ENCODE measurements at places on chromosomes 5 and 9.

- no peak for DNase-seq
Observed at GRCh38 chr5:78129597-78129996, 164.9 kb downstream of the AP3B1 start.

DNA sequence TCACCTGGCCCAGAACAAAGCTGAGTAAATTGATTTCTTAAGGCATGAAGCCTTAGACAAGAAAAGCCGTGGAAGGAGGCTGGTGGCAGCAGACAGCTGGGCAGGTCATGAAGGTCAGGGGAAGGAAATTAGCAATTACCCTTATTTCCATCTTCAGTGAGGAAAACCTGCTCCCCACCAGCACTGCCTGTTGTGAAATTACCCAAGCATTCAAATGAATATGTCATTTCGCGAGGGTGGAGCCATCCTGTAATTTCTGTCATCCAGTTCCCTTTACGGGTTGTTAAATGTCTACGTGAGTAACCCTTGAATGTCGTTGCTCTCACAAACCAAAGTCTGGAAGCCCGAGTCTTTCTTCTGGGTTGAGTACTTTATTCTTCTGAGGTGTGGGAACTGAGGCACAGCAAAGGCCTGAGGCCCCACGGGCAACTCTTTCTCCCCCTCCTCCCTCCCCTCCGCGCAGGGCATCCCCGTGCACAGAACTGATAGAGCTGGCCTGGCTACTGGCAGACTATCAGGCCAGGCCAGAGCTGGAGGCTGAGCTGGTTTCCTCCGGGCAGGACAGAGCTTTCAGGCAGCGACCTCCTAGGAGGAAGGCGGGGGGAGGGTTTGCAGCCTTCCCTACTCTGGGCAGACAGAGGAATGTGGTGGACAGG lies 22.0 kb upstream of the AK3 start:
- peak; percentile 36 for DNase-seq

DNA sequence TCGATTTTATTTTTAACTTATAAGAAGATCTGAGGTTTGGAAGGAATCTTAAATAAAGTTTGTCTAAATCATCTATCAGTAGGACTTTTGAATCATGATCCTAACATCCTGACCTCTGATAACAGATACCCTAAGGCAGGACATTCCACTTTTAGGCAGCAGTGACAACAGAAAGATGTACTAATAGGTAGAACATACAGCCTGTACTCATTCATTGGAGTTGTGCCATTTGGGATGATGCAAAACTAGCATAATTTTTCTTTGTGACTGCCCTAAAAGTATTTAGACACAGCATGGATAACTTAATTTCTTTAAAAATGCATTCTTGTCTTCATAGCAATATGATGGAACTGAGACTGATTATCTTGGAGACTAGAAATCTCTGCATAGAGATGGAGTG lies 39.7 kb downstream of the CDC42SE2 start:
- DNase-seq, result no peak

DNA sequence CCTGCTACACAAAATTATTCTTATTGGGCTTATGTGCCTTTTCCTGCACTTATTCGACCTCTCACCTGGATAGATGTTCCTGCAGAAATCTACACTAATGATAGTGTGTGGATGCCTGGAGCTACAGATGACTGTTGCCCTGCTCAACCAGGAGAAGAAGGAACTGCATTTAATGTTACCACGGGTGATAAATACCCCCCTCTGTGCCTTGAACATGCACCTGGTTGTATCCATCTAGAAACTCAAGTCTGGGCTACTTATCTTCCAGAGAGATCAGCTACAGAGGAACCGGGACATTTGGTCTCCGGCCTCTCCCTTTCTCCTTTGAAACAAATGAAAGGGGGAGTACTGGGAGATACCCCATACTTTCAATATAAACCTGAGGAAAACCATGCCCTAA lies 54.5 kb downstream of the SH3PXD2B start:
- no peak for DNase-seq

GRCh38 chr9:96062854-96063253 lies 187.4 kb downstream of the ERCC6L2 start:
- no peak for DNase-seq

DNA sequence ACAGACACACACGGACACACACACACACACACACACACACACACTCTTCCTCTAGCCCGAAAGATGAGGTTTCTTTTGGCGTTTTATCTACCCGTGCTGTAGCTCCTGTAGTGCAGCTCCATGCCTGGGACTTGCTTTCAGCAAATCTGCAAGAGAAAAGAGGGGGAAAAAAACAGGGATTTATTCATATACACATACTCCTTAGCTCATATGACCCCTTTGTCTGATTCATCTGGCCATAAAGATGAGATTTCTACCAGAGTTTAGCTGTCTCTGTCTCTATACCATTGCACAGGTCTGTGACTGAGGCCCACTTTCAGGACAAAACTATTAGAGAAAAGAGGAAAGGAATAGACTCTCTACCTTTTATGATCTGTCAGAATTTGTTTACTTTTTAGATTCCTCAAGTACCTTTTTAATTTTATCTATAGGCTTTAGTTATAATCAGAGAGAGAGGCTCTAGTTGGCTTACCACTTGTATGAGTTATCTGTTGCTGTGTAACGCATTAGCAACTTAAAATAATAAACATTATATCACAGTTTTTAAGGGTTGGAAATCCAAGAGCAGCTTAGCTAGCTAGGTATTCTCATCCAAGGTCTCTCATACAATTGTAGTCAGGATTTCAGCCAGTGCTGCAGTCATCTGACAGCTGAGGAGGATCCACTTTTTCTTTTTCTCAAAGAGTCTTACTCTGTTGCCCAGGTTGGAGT lies 14.7 kb downstream of the SNX2 start:
- DNase-seq, result peak; percentile 70

DNA sequence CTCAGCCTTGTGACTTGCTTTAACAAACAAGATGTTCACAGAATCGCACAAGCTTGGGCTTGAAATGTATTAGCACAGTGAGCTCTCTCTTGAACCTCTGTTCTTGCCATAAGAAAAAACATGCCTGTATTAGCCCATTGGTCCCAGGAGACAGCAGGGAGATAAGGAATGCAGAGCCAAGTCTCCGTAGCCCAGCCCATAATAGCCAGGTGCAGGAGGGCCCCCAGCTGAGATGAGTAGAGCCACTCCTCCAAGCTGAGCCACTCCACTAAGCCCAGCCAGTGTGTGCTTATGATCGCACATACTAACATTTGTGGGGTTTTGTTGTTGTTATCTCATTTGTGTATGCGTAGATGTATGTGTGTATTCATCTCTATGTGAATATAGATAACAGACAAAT lies 21.6 kb upstream of the SVEP1 start:
- DNase-seq, result no peak

- DNase-seq, result no peak
Observed at GRCh38 chr5:132103332-132103951, 29.9 kb downstream of the CSF2 start.

DNA sequence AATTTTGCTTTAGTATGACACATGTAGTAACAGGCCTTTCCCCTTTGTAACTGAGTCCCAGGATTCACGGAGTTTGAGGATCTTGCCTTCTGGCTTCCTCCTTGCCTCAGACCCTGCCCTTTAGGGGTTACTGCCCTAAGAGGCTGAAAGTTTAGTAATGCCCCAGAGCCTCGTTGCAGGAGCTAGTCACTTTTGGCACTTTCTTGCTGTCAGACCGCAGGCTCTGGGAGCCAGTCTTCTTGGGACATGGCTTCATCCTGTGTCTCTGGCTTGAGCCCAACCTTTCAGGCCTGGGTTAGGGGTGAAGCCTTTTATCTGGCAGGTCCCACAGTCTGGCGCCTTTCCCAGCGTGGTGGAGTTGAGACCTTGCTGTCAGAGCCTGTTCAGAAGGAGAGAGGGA lies 185.6 kb upstream of the DMRT1 start:
- DNase-seq, result no peak

- DNase-seq, result no peak
Observed at GRCh38 chr9:134298000-134298399, 28.3 kb upstream of the RXRA start.

DNA sequence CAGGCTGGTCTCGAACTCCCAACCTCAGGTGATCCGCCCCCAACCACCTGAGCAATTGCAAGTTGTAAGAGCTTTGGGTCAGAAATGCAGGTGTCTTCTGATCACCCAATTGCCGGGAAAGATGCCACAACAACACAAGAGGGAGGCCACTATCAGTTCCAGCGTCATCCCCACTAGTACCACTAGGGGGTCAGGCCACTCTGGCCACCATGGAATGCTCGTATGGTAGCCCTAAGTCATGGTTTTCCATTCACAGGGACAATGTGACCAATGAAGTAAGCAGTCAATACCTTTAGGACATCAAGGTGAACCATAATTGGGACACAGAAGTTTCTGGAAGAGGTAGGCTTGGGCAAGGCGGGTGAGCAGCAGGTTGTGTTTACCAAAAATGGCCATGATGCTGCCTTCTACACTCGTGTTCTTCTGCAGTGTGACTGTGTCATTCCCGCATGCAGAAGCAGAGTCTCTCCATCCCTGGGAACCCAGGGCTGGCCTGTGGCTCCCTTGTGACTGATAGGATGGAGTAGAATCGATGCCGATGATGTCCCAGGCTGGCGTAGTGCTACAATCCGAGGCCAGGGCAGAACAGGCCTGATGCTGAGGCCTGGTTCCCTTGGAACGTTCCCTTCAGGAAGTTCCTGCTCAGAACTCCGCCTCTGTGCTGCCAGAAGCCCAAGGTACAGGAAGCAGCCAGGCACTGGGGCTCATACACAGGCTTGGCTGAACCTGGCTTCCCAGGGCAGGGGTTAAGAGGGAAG lies 42.2 kb upstream of the ANKRD33B start:
- peak; percentile 50 for DNase-seq

DNA sequence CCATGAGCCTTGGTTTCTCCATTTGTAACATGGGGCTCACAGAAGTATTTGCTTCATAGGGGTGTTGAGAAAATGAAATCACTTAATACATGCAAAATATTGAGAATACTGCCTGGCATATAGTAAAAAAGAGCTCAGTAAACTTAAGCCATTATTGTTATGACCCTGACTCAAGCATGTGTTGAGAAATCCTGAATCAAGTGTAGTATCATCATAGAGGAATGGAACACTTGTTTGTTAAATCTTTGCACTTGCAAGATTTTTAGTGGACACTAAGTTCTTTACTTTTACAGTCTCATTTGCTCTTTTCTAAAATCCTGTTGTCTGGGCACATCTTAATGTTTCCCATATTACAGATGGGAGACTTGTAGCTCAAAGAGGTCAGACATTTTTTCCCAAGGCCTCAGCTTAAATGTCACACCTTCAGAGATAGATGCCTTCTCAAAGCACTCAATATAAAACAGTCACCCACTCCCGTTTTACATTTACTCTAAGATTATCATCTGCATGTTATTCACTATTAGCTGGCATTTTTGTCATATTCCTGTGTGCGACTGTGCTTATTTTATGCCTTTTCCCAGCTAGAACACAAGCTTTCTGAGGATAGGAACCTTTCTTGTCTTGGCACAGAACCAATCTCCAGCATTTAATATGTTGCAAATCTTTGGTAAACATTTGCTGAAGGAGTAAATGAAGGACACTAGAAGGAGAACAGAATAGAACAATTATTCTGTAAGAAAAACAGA lies 250.0 kb upstream of the TNC start:
- no peak for DNase-seq

DNA sequence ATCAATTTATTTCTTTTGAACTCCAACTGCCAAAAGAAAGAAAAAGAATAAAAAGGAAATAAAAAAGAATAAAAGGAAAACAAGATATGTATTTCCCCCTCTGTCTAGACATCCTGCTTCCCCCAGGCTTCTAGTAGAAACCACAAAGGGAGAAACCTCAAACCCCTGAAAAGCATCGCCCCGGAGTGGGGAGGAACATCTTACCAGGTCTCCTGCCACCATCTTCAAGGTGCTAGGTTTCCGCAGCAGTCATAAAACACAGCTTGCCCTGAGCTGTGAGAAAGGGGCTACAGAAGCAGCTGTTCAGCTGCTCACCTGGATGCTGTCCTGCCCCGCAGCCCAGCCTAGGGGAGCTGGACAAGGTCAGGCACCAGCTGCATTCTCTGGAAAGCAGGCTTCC lies 487.7 kb downstream of the GADD45G start:
- no peak for DNase-seq

GRCh38 chr9:12633016-12633765 lies 60.0 kb upstream of the TYRP1 start:
- DNase-seq, result no peak

DNA sequence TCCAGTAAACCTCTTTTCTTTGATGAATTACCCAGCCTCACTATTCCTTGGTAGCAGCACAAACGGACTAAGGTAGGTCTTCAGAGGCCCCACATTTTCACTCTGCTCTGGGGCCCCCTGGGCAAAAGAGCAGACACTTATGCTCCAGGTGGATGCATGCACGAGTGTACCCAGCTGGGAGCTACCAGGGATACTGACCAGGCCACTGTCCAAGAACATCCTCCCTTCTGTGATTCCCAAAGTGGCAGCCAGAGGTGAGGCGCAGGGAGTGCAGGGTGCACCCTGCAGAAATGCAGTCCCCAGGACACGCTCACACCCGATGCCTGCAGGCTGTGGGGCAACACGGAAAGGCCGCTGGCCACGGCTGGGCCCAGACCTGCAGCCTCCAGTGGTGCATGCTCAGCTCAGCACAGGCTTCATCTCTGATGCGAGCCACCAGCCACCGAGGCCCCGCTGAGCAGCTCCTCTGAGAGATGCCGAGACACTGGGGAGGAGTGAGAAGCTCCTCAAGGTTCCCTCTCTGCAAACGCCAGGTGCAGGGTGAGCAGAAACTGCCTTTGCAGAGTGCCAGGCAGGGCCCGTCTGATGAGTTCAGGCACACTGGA lies 48.1 kb upstream of the OLFM1 start:
- no peak for DNase-seq

GRCh38 chr5:50663636-50664035 lies 2.8 kb upstream of the PARP8 start:
- no peak for DNase-seq

DNA sequence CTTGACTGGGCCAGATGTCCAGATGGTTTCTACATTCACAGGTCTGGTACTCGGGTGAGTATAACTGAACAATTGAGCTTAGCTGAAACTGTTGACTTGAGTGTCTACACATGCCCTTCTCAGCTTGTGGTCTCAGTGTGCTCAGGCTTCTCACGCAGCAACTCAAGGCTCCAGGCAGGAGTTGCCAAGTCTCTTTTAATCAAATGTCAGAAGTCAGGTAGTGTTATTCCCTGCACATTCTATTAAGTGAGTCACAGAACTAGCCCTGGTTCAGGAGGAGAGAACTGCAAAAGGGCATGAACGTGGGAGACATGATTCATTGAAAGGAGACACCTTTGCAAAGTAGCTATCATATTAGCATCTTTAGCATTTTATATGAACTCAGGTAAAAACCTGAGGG lies 199.3 kb upstream of the ACTBL2 start:
- no peak for DNase-seq
